ENCODE measurements at places on chromosomes 2 and 18.

- DNase-seq: no peak
Measured at GRCh38 chr2:65379721-65380171, 52.7 kb downstream of the SPRED2 start.

DNA sequence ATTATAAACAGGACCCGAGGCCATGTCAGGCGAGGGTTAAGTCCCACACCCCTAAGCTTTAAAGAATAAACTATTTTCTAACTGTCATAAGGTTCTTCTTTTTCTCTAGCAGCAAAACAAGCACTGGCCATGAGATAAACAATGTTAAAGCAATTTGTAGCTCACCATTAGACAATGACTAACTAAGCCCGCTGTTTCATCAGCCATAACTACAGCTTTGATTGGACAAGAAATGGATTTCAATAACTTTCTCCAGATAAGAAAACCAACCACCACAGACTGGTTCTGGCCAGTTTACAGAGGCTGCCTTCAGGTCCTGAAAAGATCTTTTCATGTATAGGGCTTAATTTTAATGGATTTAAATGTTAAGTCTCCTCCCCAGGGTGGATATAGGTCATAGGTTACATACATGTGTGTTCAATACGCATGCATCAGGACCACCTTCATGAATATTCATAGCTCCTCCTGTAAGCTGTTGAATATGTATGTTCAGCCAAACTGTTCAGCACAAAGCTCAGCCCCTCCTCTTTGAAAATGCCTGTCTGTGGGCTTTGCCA, 108.7 kb upstream of the RAB6C start:
- DNase-seq: no peak

GRCh38 chr2:226495466-226496272, 304.0 kb downstream of the IRS1 start:
- no peak for DNase-seq

- DNase-seq: no peak
Measured at GRCh38 chr2:239811806-239812560, 213.2 kb downstream of the NDUFA10 start.

DNA sequence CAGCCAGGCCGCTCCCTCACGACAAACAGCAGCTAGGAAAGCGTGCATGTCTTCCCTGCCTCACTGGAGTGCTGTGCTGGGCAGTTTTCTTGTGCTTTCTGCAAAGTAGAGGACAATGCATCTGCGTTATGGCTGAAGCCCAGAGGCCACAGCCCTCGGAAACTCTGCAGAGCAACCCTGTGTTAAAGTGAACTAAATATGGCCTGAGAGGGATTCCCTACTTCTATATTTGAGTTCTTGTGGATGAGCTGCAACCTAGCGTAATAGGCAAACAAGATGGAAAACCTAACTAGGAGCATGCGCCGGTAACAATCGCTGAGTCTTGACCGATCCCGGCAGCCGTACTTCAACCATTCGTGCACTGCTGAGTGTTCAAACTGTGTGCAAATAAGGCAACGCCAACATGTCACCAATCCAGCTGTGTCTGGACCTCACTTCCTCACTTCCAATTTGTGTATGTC, 471.9 kb upstream of the HS6ST1 start:
- DNase-seq: no peak

DNA sequence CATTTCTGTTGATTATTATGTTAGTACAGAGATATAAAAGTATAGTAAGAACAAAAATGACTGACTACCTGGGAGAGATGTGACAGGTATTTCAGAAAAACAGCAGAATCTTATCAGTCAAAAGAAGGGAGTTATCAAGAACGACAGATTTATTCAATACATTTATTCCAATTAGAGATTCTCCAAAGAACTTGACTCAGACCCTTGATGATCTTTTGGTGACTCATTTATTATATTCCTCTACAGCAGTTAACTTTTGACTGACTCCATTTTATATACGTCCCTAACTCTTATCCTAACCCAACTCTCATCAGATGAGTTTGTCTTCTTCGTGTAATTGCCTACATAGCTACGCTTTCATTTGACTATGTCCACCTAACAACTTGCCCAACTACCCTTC, 91.1 kb downstream of the C2orf74 start:
- no peak for DNase-seq

- DNase-seq: no peak
Measured at GRCh38 chr18:68083776-68084175, 567.3 kb upstream of the DSEL start.

Measured in HAP-1 (cell line).